Activated naive CD8-positive, alpha-beta T cell treated with anti-CD3 and anti-CD28 coated beads, Interleukin-2, amount 50 U/mL, for 24 hours (primary cell): ENCODE measurements at places on chromosomes 7 and 10.

DNA sequence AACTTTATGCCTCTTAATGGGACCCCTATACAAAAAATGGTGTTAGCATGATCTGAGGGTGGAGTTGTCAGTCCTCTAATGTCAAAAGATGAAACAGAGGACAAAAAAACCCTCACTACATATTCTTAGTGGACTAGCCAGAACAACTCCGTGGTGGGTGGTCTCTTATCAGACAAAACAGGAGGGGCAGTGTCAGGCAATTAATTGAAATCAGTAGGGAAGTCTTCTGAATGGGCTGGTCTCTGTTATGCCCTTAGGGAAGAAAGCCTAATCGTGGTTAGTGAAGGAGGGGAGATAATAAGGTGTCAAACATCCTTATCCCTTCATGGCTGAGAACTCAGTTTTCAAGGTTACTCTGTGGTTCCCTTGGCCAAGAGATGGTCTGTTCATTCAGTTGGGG is 909.4 kb downstream of the GRID1 start:
- DNase-seq = no peak

GRCh38 chr7:13981070-13981469 is 8.4 kb downstream of the ETV1 start:
- DNase-seq = no peak

DNA sequence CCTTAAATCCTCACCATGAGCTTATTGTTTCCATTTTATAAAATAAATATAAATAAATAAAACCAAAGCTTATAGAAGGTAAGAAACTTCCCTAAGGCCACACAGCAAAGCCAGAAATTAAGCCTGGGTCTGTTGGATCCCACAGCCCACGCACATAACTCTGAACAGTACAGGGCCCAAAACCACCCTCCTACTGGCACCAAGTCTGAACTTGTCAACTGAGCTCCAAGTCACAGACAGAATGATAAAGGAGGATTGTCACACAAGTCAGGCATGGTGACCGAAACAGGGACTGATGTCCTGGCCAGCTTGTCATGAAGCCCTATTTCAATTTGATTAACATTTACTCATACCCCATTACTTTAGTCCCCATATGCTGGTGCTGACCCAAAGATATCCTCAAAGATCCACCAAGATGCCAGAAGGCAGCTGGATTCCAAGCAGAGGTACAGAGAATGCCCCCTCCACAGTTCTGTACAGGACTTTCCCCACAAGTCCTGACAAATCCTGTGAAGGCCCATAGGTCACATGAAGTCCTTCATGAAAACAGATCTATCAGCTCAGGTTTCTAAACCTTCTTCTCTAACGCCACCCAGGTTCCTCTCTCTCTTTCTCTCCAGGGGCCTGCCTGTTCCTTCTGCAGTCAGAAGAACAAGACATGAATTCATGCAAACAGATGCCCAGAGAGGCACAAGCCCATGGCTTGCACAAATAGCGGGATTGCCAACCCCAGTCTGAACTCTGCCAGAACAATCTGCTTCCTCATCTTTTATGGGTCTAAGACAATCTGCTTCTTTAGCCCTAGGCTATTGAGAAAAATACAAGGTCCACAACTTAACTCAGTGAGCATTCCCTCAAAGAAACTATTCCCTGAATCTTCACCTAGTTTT is 60.9 kb downstream of the GLI3 start:
- no peak for DNase-seq

GRCh38 chr10:97499561-97500296 is 1.0 kb downstream of the UBTD1 start:
- DNase-seq = no peak

DNA sequence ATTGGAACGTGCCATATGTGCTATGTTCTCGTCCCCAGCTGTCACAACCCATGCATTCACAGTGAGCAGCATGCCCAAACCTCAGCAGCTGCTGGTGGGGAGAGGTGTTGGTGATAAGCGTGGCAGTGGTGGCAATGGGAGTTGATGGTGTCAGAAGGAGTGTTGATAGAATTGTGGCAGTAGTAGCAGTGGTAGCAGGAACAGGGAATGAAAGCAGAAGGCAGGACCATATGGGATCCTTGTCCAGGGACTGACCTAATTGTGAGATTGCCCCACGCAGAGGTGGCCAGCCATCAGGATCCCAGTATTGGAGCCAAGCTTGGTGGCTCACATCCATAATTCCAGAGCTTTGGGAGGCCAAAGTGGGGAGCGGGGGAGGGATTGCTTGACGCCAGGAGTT is 276.3 kb downstream of the GALNT17 start:
- no peak for DNase-seq
